WTC11 (cell line): ENCODE measurements at places on chromosomes 6 and 20. TPM values are rescaled to one million over a fixed set of nuclear protein-coding genes. Genes with fewer than 3 reads are reported as not detected.

Gene ATXN1
- 7.5 to 8.8 TPM (median 8.1 TPM) in 3 replicates for total RNA-seq

Gene TMEM74B
- 7.3 to 10.9 TPM (median 8.4 TPM) in 3 replicates for total RNA-seq

Gene OR2J3
- 0.30 TPM in 1 of 3 replicates, not detected in the others for total RNA-seq

Gene SIM1
- total RNA-seq, result 0.09 to 0.11 TPM (median 0.11 TPM) in 3 replicates

Gene CAGE1
- 0.07 to 0.30 TPM (median 0.11 TPM) in 3 replicates for total RNA-seq

Gene RIPOR3
- 5.4 to 6.5 TPM (median 6.0 TPM) in 3 replicates for total RNA-seq

Gene PCSK2
- total RNA-seq, result 0.74 to 1.1 TPM (median 0.98 TPM) in 3 replicates

Gene EFCAB8
- total RNA-seq, result 0.17 to 0.55 TPM (median 0.32 TPM) in 3 replicates

Gene C20orf144
- total RNA-seq, result 0.09 to 0.21 TPM (median 0.14 TPM) in 3 replicates

Gene SLC26A8
- total RNA-seq, result 0.46 to 0.80 TPM (median 0.50 TPM) in 3 replicates

Gene KHDC1L
- total RNA-seq, result 0.28 TPM in 1 of 3 replicates, not detected in the others

Gene HLA-DPA1
- 4.4 to 5.4 TPM (median 4.9 TPM) in 3 replicates for total RNA-seq

Gene NPBWR2
- not detected in 3 replicates for total RNA-seq

Gene ENPP3
- total RNA-seq, result 0.48 TPM in 1 of 3 replicates, not detected in the others

Gene BPIFA1
- not detected in 3 replicates for total RNA-seq

Gene BPIFB2
- 0.09 TPM in 3 replicates for total RNA-seq

Gene ERVFRD-1
- total RNA-seq, result not detected in 3 replicates

Gene TMEM170B
- 3.5 to 5.4 TPM (median 5.2 TPM) in 3 replicates for total RNA-seq

Gene F13A1
- total RNA-seq, result 1.0 to 1.3 TPM (median 1.1 TPM) in 3 replicates

Gene KCNK5
- total RNA-seq, result 31.7 to 41.8 TPM (median 34.3 TPM) in 3 replicates

Gene C6orf15
- not detected in 3 replicates for total RNA-seq
